Hippocampal formation (tissue), 2 donors: ENCODE measurements at places on chromosomes 12 and 14.

GRCh38 chr14:24194186-24194872 is 912 bp downstream of the TM9SF1 start:
- no peak for DNase-seq

DNA sequence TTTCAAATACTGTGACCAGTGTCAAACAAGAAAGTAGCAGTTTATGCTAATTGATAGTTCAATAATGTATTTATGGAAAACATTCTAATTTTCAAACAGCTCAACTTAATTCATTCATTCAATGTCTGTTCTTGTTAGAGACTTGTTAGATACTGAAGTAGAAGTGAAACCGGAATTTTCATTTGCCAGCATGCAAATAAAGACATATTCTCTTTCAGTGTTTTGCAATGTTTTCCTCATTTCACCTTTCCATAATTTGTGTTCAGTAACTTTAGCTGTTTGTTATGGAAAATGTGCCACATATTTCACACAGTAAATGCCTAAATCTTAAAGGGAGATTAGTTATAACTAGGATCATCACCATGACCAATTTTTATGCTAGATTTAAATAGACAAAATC is 21.2 kb downstream of the TAS2R50 start:
- no peak for DNase-seq

- DNase-seq = no peak
These were observed 217.3 kb downstream of the PPM1H start for GRCh38 chr12:62717643-62718042.

GRCh38 chr12:26402648-26403047 is 207.3 kb downstream of the SSPN start:
- DNase-seq = no peak

DNA sequence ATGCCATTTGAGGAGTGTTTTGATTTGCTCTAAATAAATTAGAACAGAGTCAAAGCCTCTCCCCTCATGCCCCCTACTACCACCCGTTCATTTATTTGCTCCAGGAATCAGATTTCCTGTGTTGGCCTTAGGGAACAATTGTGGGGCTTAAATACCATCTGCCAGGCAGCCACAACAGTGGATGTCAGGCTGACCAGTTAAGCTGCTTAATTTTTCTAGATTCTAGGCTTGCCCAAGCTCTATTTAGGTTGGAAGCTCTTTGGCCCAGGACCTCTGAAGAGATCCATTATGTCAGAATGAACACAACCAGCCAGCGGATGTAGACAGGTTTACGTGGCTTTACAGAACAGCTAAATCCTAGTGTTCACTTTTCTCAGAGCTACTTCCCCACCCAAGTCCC is 1.0 kb upstream of the TIMELESS start:
- DNase-seq = no peak

- DNase-seq = no peak
These were observed 68.6 kb downstream of the NUAK1 start for GRCh38 chr12:106070147-106070546.

- DNase-seq = no peak
These were observed 16.3 kb upstream of the NFYB start for GRCh38 chr12:104154286-104154685.

DNA sequence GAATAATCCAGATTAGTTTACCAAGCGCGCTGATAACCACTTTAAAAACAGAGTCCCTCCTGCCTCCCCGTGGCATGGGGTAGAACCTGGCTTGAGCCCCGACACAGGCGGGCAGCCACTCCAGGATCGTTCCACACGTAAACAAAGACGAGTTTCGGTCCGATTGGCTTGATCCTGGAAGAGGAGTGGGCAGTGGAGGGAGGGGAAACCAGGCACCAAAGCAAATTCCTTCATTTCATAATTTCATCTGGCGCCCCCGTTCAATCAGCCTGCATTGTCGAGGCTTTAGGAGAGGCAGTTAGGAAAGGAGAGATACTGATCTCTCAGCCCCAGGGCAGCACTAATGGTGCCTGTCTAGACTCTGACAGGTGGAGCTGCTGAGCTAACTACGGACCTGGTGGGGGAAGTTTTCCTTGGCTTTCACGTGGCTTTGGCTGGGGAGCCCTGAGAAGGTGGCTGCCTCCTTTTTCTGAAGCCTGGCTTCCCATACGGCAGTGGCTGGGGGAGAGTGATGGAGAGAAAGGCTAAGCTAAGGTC is 751 bp upstream of the GPRC5A start:
- no peak for DNase-seq

DNA sequence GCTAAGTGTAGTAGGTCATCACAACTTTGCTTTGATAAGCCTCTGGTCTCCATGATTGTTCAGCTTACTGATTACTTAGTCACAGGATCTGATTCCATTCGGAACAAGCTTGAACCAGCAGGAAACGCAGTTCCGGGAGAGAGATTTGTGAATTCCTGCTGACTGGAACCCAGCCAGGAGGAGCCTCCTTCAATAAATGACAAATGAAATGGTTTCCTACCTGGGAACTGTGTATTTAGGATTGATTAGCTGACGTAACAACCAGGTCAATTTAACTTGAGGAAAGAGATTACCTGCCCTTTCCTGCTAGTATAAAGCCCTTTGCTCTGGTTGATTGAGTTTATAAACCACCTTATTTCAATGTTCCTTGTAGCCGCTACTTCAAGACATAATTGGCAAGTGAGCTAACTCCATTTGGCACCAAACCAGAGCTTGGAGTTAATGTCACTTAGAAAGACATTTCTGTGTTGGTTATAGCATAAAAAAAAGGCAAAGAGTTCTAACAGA is 35.1 kb upstream of the KCNH3 start:
- DNase-seq = no peak

DNA sequence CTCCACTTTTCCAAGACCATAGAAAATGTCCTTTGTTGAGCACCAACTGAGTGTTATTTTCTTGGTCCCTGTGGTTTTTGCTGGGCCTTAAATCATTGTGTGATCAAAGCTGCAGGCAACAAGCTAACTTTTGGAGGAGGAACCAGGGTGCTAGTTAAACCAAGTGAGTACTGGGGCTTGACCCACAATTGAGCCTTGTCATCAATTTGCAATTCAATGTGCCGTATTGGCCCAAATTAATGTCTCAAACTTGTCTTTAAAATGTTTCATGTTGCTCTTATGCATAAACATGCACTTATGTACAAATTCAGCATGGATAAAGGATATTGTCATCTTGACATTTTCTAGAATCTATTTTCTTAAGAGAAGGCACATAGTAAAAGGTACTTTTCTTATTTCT is 62.3 kb downstream of the DAD1 start:
- no peak for DNase-seq

GRCh38 chr14:33068626-33069025 is 129.9 kb downstream of the NPAS3 start:
- no peak for DNase-seq

- no peak for DNase-seq
These were observed 89.3 kb upstream of the SLC38A4 start for GRCh38 chr12:46915082-46915481.

GRCh38 chr12:52251367-52252051 is 18.5 kb downstream of the KRT7 start:
- DNase-seq = no peak

DNA sequence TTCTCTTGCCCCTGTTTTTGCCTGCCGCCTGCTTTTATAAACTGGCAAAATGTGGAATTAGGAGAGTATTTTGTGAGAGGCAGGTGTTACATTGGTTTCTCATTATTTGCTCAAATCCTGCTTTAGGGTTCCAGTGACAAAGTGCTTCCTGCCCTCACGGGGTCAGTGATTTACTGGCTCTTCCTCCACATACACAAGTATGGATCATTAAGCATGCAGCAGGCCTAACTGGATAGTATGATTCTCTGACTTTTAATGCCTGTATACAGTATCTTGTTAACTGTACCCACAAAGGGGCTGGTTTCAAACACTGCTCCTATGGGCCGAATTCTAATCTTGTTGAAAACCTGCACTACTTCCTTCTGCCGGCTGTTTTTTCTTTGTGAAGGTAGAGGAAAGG is 63.2 kb downstream of the PTCSC3 start:
- DNase-seq = no peak

DNA sequence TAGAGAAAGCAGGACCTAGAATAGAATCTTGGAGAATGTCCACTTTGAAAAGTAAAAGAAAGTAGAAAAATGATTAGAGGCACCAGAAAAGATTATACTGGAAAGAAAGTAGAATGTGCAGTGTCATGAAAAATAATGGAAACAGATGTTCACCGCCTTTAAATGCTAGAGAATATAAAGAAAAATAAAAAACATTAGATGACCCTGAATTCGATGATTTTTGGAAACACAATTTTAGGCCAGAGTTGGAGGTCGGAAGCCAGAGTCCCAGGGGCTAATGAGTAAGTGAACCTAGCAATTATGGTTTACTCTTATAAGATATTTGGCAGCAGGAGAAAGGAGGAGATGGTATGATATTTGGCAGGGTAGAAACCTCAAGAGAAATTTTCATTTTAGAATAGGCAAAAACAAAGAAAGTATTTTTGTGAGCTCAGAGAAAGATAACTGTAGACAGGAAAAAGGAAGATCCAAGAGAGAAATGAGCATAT is 37.7 kb downstream of the GYS2 start:
- no peak for DNase-seq

GRCh38 chr14:86823581-86823980 is 1169.4 kb downstream of the GALC start:
- no peak for DNase-seq

DNA sequence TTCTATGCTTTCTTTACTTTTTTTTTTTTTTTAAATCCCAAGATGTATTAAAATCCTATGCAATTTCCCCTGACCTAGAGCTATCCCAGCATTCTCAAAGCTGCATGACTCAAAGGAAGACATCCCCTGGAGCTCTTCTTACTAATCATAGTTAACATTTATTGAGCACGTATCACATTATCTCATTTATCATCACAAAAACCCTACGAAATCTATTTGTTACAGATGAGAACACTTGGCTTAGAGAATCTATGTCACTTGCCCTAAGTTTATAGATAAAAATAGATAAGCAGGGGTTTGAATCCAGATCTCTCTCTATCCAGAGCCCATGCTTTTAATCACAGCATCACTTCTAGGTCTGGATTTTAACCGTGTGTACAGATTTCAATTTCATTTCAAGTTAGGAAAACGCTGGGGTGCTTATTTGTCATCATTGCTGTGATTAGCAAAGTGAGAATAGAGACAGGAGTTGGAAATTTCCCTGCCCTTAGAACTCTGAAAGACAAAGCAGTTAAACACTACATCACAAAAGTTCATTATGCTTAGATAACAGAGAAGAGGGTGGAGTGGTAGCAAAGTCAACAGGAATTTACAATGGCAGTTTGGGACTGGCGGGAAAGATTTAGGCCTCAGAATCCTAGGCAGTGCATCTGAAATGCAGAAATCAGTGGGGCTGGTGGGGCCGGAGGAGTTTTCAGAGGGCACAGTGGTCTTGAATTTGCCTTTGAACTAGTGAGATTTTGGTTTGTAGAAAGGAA is 177.7 kb upstream of the FRMD6 start:
- DNase-seq = no peak

- no peak for DNase-seq
These were observed 115.0 kb upstream of the SRRM4 start for GRCh38 chr12:118866346-118866745.

DNA sequence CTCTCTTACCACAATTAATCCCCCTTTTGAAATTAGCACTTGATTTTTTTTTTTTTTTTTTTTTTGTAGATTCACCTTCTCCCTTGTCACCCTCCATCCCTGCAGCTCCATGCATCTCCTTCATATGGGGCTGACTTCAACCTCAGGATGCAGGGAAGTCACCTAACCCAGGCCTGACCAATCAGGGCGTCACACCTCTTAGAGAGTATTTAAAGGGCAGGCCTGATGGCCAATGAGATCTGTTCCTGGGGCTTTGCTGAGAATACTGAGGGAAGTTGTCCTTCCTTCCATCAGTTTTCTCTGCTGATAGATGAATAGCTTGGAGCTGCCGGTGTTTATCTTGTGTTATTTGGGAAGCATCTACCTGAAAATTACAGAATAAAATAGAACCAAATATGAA is 1104.7 kb upstream of the TMEM132C start:
- DNase-seq = no peak

GRCh38 chr14:23121361-23121771 is 2.3 kb upstream of the CEBPE start:
- DNase-seq = no peak

DNA sequence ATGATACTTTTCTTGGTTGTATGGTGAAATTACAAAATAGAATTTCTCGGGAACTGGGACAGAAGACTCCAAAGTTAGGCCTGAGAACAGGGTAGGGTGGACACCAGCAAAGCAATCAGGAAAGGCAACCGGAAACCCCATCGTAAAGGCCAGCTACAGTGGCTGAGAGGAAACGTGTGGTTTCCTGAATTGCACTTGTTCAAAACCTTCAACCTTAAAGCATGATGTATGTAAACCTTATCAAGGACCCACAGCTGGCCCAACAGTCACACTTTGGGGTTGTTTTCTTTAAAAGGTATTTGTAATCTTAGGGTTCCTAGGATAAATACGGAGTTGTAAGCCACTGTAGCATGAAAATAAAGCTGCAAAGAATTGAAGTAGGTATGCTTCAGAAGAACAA is 2.2 kb upstream of the PTGDR start:
- DNase-seq = no peak

- DNase-seq = no peak
These were observed 81.9 kb upstream of the ATF7IP start for GRCh38 chr12:14283489-14284144.

DNA sequence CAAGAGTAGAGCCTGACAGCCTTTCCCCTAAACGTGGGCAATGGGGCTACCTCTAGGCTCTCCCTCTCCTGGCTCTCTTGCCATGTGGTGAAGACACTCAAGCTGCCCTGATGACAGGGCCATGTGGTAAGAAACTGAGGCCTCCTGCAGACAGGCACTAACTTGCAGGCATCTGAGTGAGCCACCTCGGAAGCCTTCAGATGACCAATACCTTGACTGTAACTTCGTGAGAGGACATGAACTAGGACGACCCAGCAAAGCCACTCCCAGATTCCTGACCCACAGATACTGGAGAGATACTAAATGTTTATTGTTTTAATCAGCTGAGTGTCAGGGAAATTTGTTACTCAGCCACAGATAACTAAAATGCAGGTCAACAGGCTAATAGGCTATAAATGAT is 96.4 kb downstream of the EFCAB11 start:
- DNase-seq = no peak

DNA sequence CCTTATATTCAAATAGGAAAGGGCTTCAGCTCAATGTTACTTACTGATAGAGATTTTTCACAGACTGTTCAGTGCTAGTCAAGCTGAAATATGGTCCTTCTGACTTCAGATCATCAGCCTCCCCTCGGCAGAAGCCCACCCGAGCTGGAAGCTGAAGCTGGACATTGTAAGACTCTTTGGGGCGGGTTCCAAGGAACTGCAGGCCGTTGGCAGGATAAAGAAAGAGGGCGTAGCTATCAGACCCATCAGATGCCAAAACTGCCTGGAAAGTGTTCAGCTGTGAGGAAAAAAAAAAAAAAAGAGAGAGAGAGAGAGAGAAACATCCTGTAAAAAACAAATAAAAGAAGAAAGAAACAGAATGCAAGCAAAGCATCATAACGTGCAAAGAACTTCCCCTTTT is 8.8 kb downstream of the NID2 start:
- DNase-seq = no peak

DNA sequence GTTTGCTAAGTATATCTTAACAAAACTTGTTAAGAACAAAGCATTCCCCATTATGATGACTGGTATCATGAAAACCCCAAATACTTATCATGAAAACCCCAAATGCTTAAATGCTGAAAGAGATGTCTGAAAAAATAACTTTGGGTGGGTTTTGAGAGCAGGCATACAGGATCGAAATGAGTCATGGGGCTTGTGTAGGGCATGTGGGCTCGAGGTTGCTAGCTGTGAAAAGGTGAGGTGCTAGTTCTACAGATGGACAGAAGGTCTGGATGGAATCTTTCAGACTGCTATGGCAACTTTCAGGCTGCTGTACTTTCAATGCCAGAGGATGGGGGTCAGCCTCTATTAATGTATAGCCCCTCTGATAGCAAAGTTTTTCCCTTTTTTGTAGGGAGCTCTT is 167.8 kb upstream of the MDGA2 start:
- no peak for DNase-seq
